Activated CD4-positive, CD25-positive, alpha-beta regulatory T cell treated with anti-CD3 and anti-CD28 coated beads, Interleukin-2, amount 50 U/mL, for 72 hours (primary cell): ENCODE measurements at places on chromosomes 7 and 10.

DNA sequence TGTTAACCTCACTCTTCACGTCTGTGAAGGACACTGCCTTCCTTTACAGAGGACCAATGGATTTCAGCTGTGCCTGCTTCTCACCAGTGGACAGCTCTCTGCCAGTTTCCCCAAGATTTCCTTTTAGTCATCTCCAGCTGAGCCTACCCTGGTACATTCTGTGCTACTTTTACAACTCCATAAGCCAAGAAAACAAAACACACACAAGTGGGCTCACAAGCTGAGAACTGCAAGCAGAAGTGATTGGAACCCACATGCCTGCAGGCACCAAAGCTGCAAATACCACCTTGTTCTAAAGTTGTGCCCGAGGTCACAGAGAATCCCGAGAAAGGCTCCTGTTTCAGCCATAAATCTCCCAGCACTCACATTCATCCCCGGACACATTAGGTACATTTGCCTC lies 636.8 kb downstream of the PHTF2 start:
- no peak for DNase-seq

- no peak for DNase-seq
Measured at GRCh38 chr7:132613737-132614136, 37.5 kb upstream of the PLXNA4 start.

DNA sequence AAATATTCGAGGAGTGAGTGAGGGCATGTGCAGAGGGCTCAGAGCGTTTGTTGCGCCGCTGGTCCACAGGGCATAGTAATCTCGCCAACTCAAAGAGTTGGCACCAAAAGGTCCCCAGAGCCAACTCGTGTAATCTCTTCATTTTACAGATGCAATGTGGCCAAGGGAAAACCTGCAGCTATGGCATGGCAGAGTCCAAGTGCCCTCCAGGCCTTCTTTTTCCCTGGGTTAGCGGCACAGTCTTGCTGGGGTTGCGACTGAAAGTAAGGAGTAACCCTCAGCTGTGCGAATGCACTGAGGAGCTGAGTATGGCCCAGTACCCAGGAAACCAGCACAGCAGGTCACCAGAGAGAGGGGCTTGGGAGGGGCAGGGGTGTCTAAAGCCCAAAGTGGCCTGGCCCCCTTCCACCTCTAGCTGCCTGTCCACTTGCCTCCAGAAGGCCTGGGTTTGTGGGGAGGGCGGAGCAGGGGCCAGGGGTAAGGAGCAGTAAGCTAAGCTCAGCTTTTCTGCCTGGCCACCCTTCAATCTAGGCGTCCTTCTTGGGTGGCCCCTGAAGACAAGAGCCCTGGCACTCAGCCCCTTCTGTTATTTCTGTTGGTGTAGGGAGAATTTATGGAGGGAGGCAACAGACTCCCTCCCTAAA lies 3.3 kb upstream of the GAD2 start:
- no peak for DNase-seq

- no peak for DNase-seq
Measured at GRCh38 chr10:108911814-108912541, 1011.3 kb downstream of the XPNPEP1 start.

- DNase-seq = no peak
Measured at GRCh38 chr7:91912494-91912893, 28.2 kb upstream of the AKAP9 start.

DNA sequence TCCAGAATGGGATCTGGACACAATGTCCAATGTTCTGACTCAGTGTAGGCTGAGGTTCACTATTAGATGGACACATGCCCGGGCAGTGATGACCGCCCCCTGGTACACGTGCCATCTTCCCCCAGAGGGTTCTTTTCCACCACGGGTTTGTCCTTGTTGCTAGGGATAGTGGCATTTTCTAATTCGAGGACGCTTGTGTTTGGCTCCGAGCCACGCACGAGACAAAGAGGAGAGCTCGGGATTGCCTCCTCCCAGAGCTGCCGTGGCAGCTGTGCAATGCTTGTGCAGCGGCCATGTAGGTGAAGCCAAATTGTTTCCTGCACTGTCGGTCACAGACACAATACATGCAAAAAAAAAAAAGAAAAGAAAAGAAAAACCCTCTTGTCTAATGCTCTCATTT lies 207.5 kb downstream of the PAXIP1 start:
- DNase-seq = no peak

DNA sequence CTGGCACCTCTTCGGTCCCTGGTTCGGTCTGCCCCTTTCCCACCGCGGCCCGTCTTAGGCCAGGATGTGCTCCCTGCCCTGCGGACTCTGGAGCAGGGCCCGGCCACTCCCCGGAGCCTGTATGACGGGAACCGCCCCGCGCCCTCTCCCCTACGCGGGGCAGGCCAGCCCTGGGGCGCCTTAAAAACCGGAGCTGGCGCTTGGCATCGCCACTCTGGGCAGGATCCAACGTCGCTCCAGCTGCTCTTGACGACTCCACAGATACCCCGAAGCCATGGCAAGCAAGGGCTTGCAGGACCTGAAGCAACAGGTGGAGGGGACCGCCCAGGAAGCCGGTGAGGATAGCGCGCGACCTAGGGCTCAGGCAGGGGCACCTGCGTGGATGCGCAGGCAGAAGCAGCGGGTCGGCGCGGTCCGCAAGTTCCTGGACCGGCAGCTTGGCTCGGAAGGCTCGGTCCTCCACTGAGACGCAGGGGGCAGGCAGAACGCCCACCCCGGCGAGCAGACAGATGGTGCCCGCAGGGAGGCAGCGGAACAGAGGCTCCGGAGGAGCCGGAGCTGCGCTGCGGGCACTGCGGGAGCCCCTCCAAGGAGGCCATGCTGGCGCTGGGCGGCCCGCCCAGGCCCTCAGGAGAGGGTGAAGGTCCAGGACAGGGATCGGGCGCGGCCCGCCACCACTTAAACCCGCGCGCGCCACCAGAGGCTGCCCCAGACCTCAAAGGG lies at the start of gene ADIRF:
Gene ADIRF (plus strand): TSS at position 212 of the 723 bp plus-strand sequence. CDS start 63 bp downstream, at position 275.
- no peak for DNase-seq

DNA sequence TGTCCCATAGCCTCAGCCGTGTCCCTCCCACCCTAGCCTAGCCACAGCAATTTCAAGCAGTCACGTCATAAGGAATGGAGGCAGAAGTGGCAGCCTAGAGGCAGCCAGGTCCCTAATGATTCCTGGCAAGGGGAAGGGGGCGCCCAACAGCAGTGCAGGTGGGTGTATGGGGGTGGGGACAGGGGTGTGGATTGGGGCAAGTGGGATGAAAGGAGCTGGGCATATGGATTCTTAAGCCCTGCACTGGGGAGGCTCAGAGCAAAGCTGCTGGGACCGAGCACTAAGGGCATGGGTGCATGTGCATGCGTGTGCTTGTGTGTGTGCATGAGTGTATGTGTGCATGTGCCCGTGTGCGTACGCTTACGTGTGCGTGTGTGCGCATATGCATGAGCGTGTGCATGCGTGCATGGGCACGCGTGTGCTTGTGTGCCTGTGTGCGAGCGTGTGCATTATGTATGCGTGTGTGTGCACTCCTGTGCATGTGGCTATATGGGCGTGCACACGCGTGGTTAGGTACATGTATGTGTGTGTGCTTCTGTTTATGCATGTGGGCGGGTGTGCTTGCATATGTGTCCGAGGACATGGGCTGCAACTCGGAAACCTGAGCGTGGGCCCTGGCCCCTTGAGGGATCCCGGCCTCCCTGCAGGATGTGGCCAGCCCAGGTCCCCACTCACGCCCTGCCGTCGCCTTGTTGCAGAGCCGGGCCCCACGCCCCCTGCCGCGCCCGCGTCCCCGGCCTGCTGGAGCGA lies 34.1 kb downstream of the SH2B2 start:
- DNase-seq = no peak

DNA sequence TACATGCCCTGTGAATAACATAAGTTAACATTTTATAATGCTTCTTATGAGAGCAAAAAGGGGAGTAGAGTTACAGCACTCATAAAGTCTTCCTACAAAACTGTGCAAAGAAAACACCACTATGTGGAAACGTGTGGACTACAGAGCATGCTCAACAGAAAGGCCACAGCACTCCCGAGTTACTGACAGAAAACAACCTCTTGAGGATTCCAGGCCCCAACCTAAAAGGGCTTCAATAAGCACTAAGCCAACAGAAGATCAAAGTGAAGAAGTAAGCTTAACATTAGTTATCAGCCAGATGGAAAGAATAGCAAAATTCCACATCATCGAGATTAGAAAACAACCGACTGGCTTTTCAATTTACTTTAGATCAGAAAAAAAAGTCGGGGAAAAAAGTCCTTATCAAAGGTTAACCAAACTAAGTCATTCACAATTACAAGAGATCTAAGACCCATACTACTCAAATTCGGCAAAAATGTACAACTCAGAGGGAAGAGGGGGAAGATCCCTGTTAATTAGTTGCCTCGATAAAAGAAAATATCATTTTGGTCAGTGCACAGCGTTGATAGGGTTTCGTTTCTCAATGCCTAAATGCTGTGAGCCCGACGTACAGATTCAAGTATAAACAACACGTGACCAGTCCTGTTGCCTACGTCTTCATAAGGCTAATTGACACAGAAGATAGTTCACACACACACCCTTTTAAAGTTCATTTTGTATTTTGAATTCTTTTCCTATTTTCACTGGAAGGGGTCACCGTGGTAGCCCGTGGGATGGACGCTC lies 1.4 kb downstream of the KBTBD2 start:
- DNase-seq = no peak

GRCh38 chr7:121433775-121434174 lies 37.7 kb upstream of the FAM3C start:
- no peak for DNase-seq

- no peak for DNase-seq
Measured at GRCh38 chr10:269440-270074, 134.3 kb downstream of the ZMYND11 start.

DNA sequence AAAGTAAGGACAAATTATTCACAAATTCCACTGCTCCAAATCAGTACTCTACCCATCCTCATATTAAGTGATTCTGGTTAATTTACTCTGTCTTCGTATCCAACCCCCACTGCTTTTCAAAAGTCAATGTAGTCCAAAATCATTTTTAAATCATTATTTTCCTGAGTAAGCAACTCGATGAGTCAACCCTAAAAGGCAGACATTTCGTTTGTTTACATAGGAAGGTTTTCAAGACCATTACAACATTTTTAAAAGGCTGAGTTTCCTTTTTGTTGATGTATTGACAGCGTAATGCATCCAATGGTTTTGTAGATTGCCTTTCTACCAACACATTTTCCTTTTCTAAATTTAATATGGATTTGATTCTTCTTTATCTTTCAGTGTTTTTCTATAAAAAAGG lies 523.0 kb upstream of the ANKRD30A start:
- DNase-seq = no peak

- DNase-seq = no peak
Measured at GRCh38 chr10:6068006-6068405, 5.8 kb upstream of the IL2RA start.

DNA sequence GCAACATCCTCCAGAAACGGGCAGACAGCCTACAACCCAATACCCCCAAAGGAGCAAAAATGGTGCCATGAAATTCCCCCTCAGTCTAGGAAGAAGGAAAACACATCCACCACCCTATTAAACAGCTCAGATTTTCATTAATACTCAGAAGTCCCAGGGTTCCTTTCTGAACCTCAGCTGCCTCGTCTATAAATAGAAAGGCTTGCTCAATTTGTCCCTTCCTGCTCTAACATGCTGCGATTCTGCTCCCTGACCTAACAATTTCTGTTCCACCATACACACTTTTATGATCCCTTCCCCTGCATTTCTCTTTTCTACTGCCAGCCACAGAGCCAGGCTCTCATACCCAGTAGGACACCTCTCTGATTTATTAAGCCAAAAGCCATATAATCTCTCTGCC lies 68.1 kb downstream of the MTERF1 start:
- DNase-seq = no peak

- DNase-seq = no peak
Measured at GRCh38 chr10:53440601-53441000, 668.0 kb upstream of the MBL2 start.

DNA sequence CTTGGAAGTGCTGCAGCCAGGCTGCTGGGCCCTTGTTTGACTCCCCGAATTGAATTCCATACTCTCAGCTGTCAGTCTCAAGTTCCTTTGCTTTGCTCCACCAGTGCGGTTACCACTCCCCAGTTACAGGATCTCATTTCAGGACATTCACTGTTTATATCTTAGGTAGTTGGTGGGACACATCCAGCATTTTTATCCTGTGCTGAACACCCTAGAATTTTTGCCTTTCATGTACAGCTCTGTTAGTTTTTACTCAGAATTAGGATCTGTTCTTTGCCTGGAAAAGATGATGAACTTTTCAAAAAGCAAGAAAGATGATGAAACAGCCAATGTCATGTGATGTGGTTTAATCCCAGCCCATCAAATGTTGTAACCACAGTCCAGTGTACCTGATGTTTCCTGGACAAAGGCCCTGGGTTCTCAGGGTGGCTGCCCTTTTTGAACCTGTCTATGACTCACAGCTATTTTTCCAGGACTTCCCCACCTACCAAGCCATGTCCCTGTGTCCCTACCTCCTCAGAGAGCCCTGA lies 149.7 kb downstream of the NOC3L start:
- DNase-seq = no peak

DNA sequence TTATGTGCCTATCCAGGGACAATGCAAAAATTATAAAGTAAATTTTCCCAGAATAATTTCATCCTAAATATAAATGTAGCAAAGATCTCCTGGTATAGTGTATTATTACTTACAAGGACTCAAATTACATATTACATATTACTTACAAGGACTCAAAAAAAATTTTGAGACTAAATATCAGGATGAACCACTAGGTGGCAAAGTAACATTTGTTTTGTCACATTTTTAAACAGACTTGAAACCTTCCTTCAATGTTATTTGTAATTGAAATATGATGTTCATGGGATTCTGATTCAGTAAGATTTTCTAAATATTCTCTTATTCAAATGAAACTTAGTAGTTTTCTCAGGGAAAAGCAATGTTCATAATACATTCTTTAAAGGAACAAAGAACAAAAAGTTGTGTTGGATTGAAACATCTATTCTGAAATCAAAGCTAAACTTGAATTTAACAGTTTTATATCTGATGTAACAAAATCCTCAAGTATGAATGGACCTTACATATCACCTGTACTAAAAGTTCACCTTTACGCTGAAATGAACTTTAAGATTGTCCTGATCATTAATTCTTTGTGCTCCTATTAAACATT lies 74.3 kb upstream of the GNAI1 start:
- DNase-seq = no peak

- no peak for DNase-seq
Measured at GRCh38 chr10:5951167-5951711, 26.1 kb downstream of the IL15RA start.

GRCh38 chr10:67257018-67257417 lies 331.2 kb downstream of the LRRTM3 start:
- no peak for DNase-seq

DNA sequence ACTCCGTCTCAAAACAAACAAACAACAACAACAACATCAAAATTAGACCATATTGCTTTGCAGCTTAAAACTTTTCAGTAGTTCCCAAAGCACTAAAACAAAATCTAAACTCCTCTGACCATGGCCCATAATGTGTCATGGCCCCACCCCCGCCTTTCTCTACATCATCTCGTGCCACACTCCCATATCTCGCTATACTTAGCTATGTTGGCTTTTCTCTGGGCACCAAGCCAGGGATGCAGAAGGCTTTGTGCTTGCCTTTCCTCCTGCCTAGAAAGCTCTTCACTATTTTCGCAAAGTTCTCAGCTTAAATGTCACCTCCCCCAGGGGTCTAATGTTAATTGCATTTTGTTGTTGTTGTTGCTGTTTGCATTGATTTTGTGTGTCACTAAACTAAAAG lies 15.1 kb upstream of the SLC16A12 start:
- no peak for DNase-seq
